ENCODE measurements at places on chromosomes 16 and 17.
A peak's percentile ranks its signal among the peaks of the same experiment; 100 is the strongest.

DNA sequence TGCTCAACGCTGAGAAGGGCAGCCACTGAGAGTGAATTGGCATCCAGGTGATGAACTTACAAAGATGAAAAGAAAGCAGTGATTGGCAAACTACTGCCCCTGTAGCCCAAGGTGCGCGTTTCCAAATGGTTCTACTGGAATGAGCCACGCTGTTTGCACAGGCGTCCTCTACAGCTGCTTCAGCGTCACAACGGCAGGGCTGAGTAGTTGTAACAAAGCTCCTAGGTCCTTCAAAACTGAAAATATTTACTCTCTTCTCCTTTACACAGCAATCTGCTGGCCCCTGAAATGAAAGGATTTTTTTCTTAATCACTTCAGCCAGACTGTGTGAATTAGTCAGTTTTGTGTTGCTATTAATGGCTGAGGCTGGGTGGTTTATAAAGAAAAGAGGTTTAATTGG lies 107.2 kb upstream of the FOXF1 start:
- DNase-seq: no peak

- DNase-seq: no peak
Measured at GRCh38 chr16:5046914-5047313, 13.2 kb upstream of the NAGPA start.

DNA sequence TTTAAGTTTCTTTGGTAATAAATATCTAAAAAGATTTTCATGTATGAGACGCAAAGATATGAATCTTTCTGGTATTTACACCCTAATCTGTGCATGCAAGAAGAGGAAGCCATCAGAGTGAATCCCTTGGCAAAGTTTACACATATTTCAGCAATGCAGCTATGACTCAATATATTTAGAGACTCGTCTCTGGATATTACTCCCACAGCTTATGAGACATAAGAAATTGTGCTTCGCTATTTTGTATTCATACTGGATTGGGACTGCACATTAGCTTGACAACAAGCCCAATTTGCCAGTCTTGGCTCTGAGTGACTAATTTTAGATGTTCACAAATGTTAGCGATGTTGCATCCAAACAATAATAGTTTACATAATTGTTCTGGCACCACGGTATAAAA lies 532.0 kb downstream of the CDH11 start:
- DNase-seq: no peak

- peak; percentile 70 for DNase-seq
Measured at GRCh38 chr17:81513753-81514488, 1.3 kb upstream of the ACTG1 start.

DNA sequence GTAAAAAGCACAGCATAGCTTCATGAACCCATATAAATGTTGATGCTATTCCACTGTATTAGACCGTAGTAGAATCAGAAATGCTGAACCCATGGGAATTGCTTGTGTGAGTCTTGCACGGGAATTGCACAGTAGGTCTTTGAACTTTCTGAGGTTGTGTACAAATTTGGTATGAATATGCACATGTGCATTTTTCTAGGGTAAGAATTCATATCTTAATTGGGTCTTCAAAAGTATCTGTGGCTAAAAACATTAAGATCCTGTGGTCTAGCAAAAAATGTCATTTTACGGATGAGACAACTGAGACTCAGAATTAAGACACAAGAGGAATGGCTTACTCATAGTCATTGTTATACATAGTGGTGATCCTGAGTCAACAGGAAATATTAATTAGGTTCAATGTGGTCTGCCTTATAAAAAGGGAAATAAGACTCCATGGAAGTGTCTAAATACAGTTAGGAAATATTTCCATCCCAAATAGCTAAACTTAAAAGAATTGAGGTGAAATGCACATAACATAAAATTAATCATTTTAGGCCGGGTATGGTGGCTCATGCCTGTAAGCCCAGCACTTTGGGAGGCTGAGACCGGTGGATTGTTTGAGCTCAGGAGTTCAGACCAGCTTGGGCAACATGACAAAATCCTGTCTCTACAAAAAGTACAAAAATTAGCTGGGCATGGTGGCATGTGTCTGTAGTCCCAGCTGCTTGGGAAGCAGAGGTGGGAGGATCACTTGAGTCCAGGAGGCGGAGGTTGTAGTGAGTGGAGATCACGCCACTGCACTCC lies 22.8 kb downstream of the TAOK1 start:
- DNase-seq: peak; percentile 65

DNA sequence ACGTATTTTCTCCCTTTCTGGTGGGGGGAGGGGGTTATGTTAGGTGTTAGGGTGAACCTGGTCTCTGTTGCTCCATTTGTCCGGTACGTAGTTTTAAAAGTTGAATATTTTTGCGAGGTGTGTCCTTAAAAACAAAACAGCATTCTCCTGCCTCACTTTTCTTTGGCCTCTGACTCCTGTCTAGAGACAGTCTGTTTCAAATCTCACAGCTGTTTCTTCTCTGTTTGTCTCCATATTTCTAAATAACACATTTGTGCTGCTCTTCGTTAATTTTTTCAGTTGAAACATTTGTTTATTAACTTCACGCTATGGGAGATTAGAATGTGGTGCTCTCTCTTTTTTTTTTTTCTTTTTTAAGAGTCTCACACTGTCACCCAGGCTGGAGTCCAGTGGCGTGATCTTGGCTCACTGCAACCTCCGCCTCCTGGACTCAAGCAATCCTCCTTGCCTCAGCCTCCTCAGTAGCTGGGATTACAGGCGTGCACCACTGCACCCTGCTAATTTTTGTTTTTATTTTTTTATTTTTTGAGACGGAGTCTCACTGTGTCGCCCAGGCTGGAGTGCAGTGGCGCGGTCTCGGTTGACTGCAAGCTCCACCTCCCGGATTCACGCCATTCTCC lies 31.7 kb downstream of the RPA1 start:
- no peak for DNase-seq

DNA sequence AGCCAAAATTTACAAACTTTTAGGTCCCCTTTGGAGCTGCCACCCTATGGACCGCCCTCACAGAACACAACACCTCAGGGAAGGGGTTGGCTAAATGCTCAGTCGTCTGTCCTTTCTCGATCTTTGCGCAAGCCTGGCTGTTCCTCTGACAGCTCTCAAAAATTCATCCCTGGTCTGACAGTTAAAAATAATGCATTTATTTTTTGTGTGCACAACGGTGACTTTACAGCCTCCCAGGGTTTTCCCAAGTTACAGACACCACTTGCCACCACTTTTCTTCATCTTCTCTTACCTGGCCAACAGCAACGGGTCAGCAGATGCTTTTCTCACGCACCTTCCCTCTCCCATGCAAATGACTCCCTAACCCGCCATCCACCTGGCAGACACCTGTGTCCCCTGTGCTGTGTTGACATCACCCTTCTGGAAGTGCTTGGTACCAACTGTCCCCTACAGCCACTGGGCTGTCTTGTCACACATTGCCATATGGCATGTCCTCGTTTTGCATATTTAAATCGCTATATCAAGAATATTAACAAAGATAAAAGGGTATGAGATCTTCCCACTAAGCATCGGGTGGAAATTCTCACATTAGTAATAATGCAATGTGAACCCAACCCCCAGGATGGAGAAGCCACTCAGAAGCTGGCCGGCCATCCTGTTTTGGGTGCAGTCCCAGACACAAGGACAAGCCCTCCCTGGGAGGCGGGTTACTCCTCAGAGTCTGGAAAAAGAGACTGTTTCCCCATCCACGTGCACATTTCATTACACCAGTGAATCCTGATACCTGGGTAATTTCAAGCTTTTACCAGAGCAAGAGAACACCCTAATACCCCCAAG lies 187.0 kb downstream of the ZFHX3 start:
- no peak for DNase-seq

GRCh38 chr17:59254742-59255141 lies 34.4 kb downstream of the GDPD1 start:
- no peak for DNase-seq

DNA sequence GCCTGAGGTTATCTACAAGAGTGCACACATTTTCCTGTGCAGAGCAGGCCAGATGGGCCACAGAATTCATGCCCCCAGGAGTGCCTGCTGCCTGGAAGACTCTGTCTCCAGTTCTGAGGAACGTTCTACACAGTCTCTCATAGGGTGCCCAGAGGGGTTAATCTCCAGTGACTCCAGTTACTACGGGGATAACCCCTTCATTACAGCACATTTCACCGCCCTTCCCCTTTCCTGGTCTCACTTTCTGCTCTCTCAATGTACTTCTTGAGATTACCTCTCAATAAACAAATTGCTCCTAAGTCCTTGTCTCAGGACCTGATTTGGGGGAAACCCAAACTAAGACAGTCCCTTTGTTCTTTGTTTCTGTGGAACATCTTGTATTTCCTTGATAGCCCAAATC lies 5.7 kb downstream of the CD300H start:
- DNase-seq: no peak

- no peak for DNase-seq
Measured at GRCh38 chr17:30074730-30075129, 41.9 kb upstream of the NSRP1 start.

DNA sequence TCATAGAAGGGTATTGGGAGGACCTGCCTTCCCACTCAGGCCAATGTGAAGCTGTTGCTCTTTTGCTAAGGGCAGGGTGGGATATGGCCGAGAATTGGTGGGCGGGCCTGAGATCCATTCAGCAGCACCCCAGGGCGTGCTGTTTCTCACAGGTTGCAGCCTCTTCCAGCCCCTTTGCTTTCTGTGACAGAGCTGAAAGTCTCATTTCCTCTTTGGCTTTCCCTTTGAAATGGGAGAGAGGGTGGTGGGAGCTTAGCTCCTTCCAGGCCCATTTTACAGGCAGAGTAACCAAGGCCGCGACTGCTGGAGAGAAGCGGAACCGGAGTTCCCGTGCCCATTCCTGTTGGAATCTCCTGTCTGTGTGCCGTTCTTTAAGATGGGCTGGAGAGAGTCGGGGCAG lies 183.0 kb downstream of the RAB11FIP4 start:
- DNase-seq: no peak

GRCh38 chr17:16258901-16259300 lies 41.9 kb downstream of the PIGL start:
- no peak for DNase-seq

- DNase-seq: no peak
Measured at GRCh38 chr17:29763273-29763672, 140.6 kb upstream of the CORO6 start.

GRCh38 chr17:77783991-77784820 lies 174.3 kb upstream of the TNRC6C start:
- DNase-seq: no peak

DNA sequence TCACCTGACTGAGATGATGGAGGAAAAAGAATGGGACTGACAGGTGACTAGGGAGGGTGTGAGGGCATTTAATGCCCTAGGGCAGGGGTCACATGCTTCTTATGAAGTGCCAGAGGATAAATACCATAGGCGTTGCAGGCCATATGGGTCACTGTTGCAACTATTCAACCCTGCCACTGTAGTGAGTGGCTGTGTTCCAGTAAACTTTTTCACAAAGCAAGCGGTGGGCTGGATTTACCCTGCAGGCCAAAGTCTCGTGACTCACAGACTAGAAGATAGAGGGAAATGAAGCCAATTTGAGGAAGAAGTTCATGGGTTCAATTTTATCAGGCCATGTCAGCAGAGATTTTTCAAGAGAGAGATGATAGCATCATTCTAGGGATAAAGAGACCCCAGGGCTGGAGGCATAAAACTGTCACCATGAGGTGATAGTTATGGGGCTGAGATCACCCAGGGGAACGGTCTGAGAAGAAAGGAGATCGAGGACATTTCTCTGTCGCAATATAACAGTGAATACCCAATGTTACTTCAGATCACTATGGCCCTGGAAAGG lies 8.6 kb downstream of the ARHGAP17 start:
- peak; percentile 84 for DNase-seq

DNA sequence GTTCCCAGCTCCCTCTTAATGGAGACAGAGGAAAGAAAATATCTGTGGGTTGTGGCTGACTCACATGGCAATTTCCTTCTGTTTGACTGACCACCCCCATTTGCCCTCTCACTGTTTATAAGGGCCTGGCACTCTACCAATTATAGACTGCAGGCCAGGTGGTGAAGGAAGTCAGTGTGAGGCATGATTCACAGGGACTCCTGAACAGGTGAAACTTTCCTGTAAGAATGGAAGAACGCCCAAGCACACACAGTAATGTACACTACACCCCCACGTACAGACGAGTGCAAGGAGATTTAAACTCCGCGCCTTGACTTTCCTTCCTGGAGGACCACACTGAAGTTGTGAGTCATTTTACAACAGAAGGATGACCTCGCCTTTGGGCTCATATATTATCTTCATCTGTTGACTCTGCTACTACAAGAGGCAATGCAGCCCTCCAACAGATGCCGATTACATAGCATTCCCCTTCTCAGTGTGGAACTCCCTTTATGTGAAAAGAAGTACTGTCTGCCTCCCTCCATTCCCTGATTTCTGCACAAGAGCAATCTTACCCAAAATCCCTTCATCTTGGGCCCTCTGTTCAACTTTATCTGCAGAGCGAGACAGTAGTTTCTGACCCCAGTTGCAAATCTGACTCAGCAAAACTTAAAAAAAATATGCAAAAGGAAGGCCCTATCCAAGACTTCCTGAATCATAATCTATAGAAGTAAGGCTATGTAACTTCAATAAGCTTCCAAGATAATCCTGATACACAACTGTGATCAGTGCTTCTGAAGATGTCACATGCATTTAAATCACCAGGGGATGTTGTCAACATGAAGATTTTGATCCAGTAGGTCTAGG lies 163.6 kb downstream of the SHISA6 start:
- peak; percentile 2 for DNase-seq

GRCh38 chr17:65554553-65555223 lies 6.8 kb downstream of the AXIN2 start:
- DNase-seq: no peak

DNA sequence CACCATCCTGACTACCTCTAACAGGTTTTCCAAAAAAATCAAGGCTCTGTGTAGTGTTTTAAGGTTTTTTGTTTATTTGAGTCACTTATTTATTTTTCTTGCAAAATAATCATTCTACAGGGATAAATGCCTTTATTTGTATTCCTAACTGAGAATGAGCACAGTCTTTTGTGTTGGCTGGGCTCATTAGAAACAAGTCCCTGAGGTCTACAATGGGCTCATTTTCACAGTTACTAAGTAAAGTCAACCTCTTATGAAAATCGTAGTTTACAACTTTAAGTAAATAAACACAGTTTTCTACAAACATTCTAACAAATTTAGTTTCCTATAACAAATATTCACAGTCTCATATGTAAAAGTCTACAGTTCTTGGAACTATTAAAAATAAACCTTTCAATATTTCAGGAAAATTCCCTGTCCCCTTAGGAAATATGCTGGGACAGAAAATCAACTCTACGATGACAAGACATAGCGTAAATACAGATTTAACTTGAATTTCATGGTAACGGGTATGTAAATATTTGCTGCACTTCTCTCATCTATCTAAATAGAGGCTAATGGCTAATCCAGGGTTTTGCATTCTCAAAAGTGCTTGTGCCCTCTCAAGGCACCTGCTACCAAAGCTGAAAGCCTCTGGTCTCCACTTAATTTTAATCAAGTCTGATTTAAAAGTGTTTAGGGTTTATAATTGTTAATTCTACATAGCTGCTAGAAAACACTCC lies 31.5 kb upstream of the CDH5 start:
- no peak for DNase-seq

DNA sequence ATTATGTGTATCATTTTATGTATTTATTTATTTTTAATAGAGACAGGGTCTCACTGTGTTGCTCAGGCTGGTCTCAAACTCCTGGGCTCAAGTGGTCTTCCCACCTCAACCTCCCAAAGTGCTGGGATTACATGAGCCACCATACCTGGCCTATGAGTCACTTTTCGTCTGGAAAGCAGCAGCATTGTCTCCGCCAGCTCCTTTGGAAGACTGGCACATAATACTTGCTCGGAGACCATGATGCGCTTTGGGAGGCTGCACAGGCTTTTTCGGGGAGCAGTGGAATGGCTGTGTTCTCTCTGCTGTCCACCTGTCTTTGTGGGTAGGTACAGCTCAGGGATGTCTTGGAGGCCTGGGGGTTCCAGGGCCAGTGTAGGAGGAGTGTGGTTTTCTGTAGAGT lies 102.2 kb downstream of the AATF start:
- no peak for DNase-seq
